ENCODE measurements at places on chromosomes 3 and 15.
A peak's percentile ranks its signal among the peaks of the same experiment; 100 is the strongest.

GRCh38 chr15:43007551-43007950 is 87.0 kb upstream of the TTBK2 start:
- DNase-seq: no peak

GRCh38 chr3:69861556-69861955 is 122.3 kb downstream of the MITF start:
- no peak for DNase-seq

- no peak for DNase-seq
Measured at GRCh38 chr3:30293621-30294240, 312.7 kb upstream of the TGFBR2 start.

- DNase-seq: no peak
Measured at GRCh38 chr15:88477904-88478303, 10.4 kb downstream of the MRPS11 start.

DNA sequence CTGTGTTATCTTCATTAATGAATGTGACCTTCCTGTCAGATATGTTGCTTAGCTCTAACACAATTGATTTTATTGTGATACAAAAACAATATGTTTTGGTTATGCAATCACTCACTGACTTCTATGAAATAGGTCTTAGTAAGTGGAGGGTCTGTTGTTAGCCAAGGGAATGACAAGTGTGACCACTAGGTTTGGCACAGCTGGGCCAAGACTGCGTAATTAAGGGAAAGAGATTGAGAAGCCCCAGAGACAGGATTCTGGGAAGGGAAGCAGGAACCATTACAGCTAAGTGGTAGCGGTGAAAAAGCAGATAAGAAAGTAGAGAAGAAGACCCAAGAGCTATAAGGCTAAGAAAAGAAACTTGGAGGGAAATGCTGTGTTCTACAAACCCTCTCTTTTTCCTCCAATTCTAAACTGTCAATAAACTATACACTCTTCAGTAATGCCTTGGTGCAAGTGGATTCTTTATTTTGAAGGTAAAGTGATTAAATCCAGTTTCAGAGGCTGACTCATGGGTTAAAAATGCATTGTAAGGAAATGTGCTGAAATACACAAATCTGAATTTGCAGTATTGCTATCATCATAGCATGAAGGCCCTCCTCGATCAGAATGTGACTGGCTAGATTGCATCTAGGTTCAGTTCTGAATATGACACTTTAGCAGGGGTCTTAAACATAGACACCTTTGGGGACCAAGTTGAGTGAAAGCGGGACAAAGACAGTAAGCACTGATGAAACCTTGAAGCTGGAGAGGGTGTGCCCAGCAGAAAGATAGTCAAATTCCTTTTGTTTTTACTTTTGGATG is 26.1 kb downstream of the KCNMB2 start:
- no peak for DNase-seq

GRCh38 chr15:98077186-98077585 is 116.7 kb downstream of the ARRDC4 start:
- DNase-seq: no peak

GRCh38 chr3:131690800-131691199 is 188.0 kb upstream of the MRPL3 start:
- DNase-seq: no peak

- DNase-seq: no peak
Measured at GRCh38 chr3:120168038-120168437, 73.8 kb upstream of the GSK3B start.

DNA sequence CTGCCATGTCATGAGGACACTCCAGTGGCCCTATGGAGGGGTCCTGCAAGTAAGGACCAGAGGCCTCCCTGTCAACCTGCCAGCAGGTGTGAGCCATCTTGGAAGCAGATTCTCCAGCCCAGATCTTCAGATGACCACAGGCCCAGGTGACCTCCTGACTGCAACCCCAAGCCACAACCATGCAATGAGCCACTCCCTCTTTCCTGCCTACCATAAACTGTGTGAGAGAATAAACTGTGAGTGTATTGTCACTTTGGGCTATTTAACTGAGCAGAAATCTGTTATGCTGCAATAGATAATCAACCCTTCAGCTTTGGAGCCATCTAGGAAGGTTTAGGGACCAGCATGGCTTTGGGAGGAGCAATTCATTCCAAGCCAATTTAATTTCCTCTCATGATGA is 367.9 kb downstream of the SHQ1 start:
- DNase-seq: no peak

GRCh38 chr3:12486916-12487315 is 2.6 kb downstream of the TSEN2 start:
- no peak for DNase-seq

- no peak for DNase-seq
Measured at GRCh38 chr3:69107841-69108240, 14.6 kb downstream of the LMOD3 start.

DNA sequence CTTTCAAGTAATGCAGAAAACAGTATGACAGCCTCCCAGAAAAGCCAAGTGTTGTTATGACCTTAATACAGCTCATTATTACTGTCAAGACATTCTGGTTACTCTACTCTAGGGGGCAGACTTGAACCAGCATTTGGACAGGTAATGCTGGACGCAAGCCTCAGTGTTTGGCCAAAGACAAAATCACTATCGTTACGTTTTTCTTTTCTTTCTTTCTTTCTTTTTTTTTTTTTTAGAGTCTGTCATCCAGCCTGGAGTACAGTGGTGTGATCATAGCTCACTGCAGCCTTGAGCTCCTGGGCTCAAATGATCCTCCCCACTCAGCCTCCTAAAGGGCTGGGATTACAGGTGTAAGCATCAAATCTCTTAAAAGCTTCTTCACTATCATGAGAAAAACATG is 29.4 kb upstream of the TMEM45A start:
- DNase-seq: no peak

DNA sequence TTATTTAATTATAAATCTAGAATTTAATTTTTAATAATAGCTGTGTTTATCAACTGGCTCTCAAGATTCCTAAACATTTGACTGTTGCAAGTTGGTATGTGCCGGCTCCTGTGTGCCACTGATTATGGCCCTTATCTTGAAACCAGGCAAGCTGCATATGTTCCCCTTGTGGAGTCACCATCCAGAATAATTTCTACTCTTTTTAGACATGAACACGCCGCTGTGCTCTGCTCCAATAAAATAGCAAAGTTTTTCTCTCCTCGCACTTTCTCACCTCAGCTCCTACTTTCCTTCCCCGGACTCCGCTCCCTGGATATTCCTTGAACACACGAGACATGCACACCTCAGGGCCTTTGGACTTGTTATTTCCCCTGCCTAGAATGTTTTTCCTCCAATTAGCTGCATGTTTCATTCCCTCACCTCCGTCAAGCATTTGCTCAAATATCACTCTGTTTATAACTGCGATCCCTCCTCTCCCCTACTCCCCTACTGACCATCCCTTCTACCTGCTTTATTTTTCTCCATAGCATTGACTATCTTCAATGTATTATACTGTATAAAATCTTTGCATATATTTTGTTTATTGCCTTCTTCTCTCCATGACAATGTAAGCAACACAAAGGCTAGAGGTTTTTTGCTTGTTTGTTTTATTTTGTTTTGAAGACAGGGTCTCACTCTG is 26.1 kb upstream of the ERICH6 start:
- no peak for DNase-seq

GRCh38 chr3:39101022-39101689 is 6.3 kb downstream of the GORASP1 start:
- DNase-seq: peak; percentile 65

DNA sequence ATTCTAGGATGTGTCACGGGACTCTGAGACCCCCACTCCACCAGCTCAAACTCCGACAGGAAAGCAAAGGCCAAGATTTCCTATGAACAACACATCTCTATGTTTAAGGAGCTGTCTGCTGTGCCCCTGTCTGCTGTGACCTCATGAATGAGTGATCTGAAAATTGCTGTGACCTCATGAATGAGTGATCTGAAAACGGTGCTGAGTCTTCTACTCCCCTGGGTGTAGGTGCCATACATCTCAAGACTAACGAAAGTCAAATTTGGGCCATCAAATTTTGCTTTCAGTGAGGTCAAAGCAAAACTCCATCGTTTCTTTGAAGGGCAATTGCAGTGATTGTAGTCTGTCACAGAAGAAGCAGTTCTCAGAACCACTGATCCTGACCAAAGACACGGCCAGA is 24.4 kb downstream of the IL5RA start:
- no peak for DNase-seq

DNA sequence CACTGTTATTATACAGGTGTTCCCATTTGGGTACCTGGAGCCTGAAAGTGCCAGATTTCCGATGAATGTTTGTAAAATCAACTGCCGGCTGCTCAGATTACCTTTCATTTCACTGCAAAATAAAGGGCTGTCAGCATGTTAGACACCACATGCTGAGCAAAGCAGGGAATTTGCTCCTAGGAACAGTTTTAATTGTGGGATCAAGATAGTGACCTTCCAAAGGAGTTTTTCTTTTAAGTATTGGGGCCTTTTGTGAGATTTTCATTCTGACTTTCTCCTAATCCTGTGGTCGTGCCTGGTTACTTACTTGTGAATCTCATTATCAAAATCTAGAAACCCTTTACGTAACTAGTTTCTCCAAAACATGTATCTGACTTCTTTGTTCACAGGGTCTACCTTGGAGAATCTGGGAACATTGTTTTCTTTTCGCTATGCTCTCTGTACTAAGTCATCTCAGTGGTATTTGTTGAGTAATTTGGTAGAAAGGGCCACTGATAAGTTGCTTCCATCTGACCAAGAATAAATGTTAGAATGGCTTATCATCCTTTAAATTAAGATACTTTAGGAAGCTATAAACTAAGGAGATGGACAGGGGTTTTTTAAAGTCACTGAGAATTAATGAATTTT is 40.8 kb upstream of the LRTM1 start:
- DNase-seq: no peak

- no peak for DNase-seq
Measured at GRCh38 chr3:25520926-25521559, 93.0 kb downstream of the RARB start.

DNA sequence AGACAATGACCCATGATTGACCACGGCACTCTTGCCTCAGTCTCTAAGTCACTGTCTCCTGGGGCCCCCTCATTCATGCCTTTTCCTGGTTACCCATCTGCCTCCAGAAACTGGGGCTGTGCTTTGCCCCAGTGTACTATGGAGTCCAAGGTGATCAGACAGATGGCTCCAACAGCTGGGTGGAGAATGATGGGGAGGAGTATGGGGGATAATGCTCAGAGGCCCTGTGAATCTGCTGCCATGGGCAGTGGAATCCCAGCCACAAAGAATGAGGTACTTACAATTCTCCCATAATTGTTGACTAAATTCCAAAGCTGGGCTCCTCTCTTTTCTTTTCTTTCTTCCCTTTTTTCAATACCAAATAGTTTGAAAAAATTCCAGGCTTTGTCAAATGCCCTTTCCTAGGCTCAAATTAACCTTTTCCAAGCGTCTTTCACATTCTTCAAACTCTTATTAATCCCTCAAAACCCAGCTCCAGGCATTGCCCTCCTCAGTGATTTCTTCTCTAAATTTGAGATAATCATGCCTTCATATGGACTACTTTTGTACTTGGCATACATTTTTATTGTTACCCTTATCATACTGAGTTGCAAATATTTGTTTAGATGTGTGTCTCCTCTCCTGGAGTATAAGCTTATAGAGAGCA is 148.5 kb upstream of the ICE2 start:
- DNase-seq: no peak

DNA sequence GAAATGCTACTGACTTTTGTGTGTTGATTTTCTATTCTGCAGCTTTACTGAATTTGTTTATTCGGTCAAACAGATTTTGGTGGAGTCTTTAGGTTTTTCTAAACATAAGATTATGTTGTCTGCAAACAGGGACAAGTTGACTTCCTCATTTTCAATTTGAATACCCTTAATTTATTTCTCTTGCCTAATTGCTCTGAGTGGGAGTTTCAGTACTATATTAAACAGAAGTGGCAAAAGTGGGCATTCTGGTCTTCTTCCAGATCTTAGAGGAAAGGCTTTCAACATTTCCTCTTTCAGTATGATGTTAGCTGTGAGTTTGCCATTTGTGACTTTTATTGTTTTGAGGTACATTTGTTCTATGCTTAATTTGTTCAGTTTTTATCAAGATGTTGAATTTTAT is 268.5 kb downstream of the WNT5A start:
- no peak for DNase-seq

GRCh38 chr3:29286478-29287240 is 5.8 kb downstream of the RBMS3 start:
- DNase-seq: no peak

DNA sequence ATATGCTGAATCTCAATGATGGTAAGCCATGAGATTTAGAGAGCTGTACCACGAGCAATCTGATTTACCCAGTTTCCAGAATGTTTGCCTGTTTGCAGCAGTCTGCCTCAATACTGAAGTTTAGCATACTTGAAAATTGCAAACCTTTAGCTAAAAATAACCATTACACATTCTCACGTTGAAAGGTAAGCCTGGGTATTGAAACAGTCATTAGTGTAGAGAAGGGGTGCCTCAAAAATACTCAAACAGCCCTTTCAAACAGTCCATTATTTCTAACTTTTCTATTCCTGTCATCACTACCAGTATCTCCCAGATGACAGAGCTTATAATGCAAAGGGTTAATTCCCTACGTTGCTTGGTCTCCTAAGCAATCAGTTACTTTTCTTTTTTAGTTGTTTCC is 111.8 kb upstream of the MBNL1 start:
- DNase-seq: no peak

DNA sequence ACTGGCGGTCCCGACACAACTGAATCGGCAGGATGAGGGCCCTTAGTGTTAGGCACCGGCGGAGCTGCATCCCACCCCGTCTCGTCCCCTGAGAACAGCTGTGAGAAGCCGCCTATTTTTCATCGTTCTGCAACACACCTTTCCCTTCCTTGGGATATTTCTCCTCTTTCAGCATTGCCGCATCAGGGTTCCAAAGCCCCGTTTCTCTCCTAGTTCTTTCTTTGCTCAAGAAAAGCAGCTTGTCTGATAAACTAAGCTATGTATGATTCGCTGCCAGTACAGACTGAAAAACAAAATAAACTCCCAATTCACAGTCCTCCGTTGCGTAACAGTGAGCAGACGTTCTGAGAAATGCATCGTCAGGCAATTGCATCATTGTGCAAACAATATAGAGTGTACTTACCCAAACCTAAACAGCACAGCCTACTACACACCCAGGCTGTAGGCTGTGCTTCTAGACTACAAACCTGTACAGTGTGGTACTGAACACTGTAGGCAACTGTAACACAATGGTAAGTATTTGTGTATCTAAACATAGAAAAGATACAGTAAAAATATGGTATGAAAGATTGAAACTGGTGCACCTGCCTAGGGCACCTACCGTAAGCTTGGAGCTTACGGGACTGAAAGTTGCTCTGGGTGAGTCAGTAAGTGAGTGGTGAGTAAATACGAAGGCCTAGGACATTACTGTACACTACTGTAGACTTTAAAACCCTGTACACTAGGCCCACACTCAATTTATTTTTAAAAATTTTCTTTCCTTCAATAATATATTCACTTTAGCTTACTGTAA is 8.9 kb upstream of the ADAMTS17 start:
- DNase-seq: no peak

DNA sequence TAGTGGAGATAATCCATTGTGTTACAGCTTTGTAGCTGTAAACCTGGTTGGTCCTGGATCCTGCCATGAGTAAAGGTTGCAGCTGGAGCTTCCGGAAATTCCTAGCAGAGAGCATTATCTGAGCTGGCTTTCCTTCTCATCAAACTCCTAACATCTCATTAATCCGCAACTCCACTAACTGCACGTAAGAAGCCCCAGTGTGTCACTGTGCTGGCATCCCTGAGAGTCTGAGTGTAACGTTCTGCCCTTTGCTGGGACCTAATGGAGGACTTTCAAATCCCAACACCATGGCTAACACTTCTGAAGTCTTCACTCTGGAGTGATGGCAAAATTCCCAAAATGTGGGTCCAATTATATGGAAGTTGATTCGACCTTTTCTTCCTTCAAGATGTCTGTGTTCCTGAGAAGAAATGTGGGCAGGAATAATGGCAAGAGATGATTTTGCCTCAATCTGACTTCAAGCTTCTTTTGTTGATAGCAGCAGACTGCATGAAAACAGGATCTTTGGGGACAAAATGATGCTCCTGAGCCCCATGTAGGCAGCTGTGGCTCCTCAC is 9.6 kb upstream of the TRPM1 start:
- DNase-seq: no peak

Measured in activated CD8-positive, alpha-beta memory T cell treated with anti-CD3 and anti-CD28 coated beads, Interleukin-2, amount 50 U/mL, for 48 hours (primary cell).